GM12864 (cell line): ENCODE measurements at places on chromosomes 7 and 10.

GRCh38 chr7:92934096-92934495 lies 97.7 kb upstream of the CDK6 start:
- DNase-seq, result no peak

DNA sequence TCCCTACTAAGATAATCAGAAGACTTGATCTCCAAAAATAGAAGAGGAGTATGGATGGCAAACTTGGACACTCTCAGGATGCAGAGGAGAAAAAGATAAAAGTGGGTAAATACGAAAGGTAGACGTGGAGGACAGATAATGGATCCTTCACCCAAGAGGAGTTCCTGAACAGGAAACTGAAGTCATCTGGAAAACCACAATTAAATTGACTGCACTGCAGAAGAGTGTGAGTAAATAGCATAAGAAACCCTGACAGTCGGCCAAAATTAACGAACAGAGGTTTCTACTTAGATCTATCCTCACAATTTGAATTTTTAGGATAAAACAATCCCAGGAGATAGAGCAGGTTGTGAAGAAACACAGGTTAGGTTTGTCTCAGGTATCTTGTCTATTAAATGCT lies 70.5 kb downstream of the SDK1 start:
- DNase-seq, result no peak

- no peak for DNase-seq
Observed at GRCh38 chr10:25556457-25556856, 377.6 kb upstream of the MYO3A start.

DNA sequence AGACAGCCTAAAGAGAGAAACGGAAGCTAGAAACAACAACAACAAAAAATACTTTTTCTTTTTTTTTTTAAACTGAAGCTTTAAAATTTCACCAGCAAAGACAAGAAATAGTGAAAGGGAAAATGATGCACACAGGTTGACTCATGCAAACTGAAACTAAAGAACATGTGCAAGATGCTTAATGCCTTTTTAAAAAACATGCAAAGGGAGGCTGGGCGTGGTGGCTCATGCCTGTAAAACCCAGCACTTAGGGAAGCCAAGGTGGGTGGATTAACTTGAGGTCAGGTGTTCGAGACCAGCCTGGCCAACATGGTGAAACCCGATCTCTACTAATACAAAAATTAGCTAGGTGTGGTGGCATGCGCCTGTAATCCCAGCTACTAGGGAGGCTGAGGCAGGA lies 15.1 kb upstream of the CUBN start:
- peak; percentile 15 for DNase-seq

DNA sequence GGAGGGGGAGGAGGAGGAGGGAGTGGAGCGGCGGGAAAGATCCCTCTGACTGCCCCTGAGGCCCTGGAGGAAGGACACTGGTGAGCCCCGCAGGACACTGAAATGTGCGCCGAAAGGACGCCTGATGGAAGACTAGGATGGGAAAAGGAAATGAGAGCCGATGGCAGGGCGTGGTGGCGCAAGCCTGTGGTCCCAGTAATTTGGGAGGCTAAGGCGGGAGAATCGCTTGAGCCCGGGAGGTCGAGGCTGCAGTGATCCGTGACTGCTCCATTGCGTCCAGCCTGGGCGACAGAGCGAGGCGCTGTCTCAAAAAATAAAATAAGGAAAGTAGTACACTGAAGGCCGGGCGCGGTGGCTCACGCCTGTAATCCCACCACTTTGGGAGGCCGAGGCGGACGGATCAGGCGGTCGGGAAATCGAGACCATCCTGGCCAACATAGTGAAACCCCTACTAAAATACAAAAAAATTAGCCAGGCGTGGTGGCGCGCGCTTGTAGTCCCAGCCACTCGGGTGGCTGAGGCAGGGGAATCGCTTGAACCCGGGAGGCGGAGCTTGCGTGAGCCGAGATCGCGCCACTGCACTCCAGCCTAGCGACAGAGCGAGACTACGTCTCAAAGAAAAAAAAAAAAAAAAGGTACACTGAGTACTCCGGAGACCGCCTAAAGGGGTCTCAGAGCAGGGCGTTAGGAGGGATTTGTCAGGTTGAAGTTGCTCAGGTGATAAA lies 561 bp upstream of the HNRNPF start:
- no peak for DNase-seq

- DNase-seq, result no peak
Observed at GRCh38 chr10:124707551-124707950, 36.6 kb downstream of the FAM53B start.

GRCh38 chr7:30453921-30454320 lies 24.7 kb downstream of the NOD1 start:
- DNase-seq, result no peak

DNA sequence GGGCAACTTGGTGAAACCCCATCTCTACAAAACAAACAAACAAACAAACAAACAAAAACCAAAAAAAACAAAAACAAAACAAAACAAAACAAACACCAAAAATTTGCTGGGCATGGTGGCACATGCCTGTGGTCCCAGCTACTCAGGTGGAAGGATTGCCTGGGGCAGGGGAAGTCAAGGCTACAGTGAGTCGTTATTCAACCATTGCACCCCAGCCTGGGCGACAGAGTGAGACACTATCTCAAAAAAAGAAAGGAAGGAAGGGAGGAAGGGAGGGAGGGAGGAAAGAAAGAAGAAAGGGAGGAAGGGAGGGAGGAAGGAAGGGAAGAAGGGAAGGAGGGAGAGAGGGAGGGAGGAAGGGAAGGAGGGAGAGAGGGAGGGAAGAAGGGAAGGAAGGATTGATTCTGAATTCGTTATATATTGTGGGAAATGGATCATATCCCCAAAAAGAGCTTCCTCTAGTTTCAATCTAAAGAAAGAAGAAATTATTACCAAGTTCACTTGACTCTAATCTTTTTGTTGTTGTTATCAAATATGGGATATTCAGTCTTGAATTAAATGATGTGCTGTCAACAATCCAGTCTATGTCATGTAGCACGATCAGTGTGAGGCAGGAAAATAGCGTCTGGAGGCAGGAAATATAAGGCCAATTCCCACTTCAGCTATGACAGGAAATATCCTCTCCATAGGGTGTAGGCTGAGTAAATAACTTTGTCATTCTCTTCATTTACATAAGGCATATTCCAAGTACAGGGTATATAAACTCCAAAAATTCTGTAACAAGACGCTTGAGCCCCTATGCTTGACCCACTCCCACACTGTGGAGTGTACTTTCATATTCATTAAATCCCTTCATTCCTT lies 26.2 kb upstream of the TRIM24 start:
- no peak for DNase-seq

GRCh38 chr10:67864607-67865371 lies 19.7 kb upstream of the SIRT1 start:
- no peak for DNase-seq

- no peak for DNase-seq
Observed at GRCh38 chr7:335358-336148, 45.6 kb downstream of the FOXL3 start.

- DNase-seq, result no peak
Observed at GRCh38 chr7:5773661-5774086, 7.8 kb downstream of the RNF216 start.

DNA sequence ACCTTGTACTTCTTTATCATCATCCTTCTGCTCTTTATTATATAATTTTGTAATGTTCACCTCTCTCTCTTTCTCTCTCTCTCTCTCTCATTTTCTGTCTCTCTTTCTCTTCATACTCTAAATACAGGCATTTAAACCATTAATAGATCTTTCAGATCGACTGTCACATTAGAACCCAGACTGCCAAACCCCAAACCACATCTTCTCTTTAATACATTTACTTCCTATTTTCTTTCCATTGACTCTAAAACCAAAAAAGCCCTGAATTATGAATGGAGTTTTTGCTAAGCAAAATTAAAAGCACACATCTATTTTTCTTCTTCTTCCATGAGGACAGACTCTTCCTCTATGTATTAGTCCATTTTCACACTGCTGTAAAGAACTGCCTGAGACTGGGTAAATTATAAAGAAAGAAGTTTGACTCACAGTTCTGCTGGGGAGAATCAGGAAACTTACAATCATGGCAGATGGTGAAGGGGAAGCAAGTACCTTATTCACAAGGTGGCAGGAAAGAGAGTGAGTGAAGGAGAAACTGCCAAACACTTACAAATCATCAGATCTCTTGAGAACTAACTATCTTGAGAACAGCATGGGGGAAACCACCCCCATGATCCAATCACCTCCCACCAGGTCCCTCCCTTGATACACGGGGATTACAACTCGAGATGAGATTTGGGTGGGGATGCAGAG lies 272.7 kb upstream of the MGMT start:
- no peak for DNase-seq

GRCh38 chr7:55533729-55534080 lies 38.6 kb downstream of the VOPP1 start:
- DNase-seq, result no peak

GRCh38 chr10:5434017-5434753 lies 21.8 kb downstream of the NET1 start:
- DNase-seq, result no peak

DNA sequence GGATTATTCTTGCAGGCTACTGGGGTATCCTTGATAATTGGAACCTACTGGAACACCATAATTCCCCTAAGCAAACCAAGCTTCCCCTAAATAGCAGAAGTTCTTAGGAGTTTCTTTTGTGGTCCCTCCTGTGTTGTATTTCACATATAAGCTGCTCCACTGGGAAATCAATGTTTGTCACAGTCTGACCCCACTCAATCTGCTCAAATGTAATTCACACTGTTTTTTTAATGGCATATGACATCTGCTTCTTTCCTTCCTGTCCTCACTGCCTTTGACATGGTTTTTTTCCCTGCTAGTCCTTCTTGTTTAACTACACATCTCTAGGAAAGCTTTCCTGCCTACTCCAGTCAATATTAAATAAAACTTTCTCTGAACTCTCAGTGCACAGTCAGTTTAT lies 1.8 kb upstream of the PTPRZ1 start:
- no peak for DNase-seq

DNA sequence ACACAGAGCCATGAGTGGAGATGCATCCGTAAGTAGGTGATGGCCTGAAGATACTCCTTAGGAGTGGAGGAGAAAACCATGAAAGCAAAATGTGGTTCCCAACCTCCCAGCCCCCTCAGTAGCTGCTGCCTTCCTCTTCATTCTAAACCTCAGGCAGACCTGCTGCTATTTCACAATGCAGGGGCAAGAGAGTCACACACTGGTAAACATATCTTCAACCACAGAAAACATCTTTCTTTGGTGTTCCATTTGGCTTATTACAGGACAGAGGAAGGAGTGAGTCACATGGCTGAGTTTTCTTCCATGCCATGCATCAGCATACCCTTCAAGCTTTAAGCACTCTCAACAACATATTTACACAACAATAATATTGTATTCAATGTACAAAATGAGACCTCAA lies 342.1 kb downstream of the BMPER start:
- DNase-seq, result no peak

DNA sequence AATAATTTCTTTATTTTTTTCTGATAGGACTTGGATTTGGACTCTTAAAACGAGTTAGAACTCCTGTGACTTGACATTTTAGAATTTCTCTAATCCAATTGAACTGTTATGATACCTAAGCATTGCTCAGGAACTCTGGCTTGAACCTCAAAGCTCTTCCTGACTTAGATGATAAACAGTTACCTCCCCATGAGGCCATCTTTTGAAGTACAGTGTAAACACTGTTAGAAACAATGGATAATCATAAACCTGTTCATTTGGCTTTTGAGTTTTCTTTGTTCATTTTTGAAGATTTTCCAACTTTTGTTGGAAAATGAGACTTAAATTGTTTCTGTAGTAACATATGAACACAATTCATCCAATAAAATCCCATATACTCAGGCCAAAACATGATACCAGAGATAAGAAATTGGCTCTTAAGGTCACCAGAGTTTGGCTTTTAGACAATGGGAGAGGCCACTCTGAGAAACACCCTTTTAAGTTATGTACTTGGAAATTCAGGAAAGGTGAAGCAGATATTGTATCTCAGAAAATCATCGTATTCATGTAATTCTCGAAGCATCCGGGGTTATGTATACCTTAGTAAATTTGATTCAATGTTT lies 59.6 kb downstream of the RUNDC3B start:
- DNase-seq, result no peak

DNA sequence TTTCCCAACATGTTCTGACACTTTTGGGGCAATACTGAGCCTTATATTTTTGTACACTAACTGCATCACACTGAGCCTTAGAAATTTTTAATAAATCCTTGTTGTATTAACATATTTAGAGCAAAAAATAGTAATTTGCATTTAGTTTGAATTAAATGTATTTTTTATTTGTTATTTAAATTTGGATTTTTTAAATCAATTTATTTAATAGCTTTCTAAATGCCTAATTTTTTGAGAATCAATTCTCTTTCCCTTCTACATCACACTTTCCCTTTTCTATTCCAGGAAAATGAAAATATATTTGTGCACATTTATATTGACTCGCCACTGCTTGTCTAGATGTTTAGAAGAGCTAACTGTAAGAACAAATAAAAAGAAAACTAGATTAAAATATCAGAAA lies 414.6 kb upstream of the POM121L12 start:
- no peak for DNase-seq

DNA sequence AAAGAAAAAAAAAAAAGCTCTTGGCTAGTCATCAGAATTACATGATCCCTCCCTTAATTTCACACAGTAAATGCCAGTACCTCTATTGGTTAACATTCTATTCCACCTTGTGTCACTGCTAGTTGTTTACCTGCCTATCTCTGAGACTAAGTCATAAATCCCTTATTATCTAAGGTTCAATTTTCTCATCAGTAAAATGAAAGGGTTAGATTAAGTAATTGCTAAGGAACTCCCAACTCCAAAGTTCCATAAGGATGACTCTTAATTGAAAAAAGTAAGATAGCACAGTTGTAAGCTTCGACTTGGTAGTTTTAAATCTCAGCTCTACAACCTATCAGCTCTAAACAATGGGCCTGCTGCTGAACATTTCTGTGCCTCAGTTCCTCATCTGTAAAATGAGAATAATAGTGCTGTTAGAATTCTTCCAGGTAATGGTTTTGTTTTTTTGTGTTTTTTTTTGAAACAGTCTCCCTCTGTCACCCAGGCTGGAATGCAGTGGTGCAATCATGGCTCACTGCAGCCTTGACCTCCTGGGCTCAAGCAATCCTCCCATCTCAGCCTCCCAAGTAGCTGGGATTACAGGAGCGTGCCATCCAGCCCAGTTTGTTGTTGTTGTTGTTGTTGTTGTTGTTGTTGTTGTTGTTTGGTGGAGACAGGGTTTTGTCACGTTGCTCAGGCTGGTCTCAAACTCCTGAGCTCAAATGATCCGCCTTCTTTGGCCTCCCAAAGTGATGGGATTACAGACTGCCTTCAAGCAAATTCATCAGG lies 35.6 kb downstream of the SRPK2 start:
- no peak for DNase-seq

GRCh38 chr10:29106287-29106686 lies 182.6 kb upstream of the LYZL1 start:
- no peak for DNase-seq

DNA sequence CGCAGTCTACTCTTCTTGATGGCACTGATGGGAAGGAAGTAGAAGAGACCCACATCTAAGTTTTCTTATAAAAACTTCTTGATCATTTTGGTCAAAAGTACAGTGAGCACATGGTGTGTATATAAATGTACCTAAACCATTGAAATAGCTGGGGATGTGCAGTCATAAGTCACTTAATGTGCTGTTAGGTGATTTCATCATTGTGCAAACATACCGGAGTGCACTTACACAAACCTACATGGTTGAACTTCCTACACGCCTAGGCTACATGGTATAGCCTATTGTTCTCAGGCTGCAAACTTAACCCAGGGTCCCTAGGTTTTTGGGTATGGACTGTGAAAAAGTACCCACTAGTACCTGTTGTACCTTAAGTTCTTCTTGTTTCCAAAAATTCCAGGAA lies 123.3 kb upstream of the ZNF438 start:
- no peak for DNase-seq

GRCh38 chr7:130441408-130441869 lies 623 bp upstream of the CEP41 start:
- no peak for DNase-seq
